ENCODE measurements at places on chromosomes 16 and 17. TPM values are rescaled to one million over a fixed set of nuclear protein-coding genes. Genes with fewer than 3 reads are reported as not detected.

The HDAC5 gene
- 66.2 TPM for total RNA-seq

The DOC2B gene
- not detected for total RNA-seq

The NPB gene
- total RNA-seq = 0.22 TPM

The KRT33B gene
- total RNA-seq = 2.7 TPM

The YBX2 gene
- under 0.01 TPM for total RNA-seq
